ENCODE measurements at places on chromosomes 4 and X.

GRCh38 chrX:21725916-21726315 is 32.0 kb downstream of the SMPX start:
- no peak for DNase-seq

DNA sequence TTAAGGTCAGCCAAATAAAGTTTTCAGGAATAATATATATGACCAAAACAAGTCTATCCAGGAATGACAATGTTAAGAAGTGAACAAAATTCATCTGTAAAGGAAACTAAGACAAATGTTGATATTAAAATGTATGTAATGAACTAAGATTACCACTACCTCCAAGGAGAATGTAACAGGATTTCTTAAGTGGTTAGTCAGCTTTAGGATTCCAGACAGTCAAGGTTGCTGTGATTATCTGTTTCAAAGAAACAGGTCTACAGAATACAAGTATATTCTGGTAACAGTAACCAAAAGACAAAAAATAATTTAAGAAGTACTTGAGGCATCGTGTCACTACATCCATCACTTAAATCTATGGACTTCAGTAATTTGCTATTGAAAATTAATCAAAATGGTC is 172.8 kb downstream of the SCFD2 start:
- no peak for DNase-seq

- no peak for DNase-seq
Observed at GRCh38 chrX:153689654-153690465, 2.1 kb downstream of the SLC6A8 start.

GRCh38 chr4:123232439-123232838 is 164.2 kb upstream of the SPRY1 start:
- no peak for DNase-seq

DNA sequence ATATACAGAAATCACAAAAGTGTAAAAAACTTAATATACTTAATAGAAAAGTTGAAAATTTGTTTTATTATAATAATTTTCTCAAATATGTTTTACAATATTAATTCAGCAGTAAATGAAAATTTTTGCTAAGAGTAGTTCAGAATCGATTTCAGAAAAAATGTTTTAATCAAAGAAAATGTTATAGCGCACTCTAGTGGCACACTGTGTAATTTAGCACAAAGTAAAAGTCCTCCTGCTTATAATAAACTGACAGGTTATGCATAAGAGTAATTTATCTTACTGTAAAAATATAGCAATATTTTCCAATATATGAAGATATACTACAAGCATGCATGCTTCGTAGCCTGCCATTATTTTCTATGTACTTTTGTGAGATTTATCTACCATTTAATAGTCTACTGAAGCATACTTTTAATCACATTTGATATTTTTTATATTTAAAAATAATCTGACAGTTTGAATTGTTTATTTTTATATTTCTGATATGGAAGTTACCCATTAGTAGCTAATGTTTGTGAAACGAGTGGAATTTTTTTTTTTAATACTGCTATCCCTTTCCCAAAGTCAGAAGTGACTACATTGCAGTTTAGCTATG is 217.9 kb upstream of the KLHL4 start:
- DNase-seq = no peak

DNA sequence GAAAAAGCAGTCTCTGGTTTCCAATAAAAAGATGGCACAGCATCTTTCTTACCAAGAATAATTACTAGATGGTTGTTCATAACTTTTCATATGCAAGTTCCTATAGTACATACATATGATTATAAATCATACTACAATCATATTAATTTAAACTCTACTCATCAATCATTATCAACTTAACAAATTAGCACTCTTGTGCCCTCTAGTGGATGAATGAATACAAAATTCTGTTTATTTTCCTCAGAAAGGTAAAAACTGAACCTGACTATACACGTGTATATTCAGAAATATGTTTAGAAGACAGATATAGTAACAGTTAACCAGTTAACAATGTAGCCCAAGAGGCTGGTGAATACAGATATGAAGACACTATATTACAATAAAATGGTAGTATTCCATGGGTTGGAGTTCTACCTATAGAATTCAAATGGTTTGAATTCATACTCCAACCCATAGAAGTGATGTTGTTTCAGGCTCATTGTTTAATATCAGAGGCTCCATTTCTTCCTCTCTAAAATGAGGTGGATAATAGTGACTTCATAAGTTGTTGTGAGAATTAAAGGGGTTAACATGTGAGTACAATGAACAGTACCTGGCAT is 100.0 kb downstream of the ADAMTS3 start:
- DNase-seq = no peak

GRCh38 chr4:79250887-79251286 is 75.0 kb downstream of the NAA11 start:
- no peak for DNase-seq

DNA sequence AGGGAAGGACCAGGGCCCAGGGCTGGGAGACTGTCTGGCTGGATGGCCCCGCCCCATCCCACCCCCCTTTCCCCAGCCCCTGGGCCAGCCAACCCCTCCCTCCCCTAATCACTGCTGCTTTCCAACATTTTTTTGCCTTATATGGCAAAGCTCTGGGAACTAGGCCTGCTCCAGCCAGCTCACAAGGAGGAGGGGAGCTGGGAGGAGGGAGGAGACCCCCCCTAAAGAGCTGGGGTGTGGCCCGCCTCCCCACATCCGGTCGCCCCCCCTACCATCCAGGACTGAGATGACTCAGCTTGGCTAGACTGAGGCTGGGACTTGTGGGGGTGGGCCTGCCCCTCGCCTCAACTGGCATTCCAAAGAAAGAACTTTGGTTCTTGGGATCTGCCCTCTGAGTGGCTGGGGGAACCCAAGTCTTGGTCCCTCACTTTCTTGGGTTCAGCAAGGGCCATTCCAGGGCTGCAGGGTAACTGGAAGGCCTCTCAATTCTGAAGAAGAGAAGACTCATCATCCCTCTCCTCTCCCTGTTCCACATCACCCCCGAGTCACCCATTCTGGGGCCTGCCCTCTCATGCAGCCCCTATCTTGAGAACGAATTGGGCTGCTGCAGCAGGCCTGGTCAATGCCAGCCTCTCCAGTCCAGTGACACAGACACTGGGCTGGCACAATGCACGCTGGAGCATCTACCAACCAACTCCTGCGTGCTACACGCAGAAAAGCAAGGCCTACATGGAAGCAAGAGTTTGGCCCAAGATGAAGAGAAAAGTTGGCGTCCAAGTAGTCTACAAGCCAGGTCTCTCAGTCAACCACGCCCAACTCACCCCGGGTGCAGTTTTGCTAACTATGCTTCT is 4.8 kb downstream of the FLNA start:
- DNase-seq = no peak

- DNase-seq = no peak
Observed at GRCh38 chrX:42930951-42931350, 153.0 kb upstream of the PPP1R2C start.

DNA sequence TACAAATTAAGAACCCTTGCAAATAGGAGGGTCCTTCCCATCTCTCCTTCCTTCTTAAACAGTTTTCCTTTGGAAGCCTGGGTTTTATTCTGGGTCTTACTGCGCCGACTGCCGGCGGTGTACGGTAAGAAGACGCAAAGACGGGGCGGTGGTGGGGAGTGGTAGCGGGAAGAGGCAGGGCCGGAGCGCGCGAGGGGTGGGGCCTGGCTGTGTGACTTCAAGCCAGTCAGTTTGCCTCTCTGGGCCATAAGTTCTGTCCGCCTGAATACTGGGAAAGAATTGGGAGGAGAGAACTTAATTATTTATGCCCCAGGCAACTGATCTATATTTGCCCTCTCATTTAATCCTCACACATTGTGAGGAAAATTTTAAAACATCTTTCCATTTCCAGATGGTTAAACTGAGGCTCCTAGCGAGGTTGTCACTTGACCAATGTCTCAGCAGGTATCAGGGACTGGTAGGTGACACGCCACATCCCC is 726 bp upstream of the KANTR start:
- DNase-seq = peak; percentile 50

- DNase-seq = no peak
Observed at GRCh38 chrX:111837197-111837596, 38.8 kb upstream of the TRPC5OS start.

GRCh38 chr4:81118086-81118485 is 87.6 kb downstream of the BMP3 start:
- no peak for DNase-seq
